ENCODE measurements at places on chromosomes 12 and 14.

- DNase-seq: no peak
These were observed 1106.8 kb downstream of the AACS start for GRCh38 chr12:126171937-126172559.

DNA sequence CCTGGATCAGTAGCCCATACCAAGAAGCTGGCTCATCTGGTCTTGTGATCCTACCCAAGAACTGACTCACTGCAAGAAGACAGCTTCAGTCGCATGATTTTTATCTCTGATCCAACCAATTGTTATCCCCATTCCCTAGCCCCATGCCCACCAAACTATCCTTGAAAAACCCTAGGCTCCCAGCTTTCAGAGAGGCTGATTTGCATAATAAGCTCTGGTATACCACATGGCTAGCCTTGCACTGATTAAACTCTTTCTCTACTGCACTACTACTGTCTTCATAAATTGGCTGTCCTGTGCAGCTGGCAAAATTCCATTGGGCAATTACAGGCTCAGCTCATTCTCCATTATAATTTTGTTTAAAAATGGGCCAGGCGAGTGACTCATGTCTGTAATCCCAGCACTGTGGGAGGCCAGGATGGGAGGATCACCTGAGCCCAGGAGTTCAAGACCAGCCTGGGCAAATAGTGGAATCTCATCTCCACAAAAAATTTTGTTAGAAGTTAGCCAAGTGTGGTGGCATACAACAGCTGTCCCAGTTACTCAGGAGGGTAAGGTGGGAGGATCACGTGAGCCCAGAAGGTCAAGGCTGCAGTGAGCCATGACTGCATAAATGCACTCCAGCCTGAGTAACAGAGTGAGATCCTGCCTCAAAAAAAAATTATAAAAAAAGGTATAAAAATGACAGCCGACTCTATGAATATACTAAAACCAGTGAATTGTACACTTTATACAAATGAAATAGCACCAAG lies 76.7 kb upstream of the EIF5 start:
- DNase-seq: no peak

DNA sequence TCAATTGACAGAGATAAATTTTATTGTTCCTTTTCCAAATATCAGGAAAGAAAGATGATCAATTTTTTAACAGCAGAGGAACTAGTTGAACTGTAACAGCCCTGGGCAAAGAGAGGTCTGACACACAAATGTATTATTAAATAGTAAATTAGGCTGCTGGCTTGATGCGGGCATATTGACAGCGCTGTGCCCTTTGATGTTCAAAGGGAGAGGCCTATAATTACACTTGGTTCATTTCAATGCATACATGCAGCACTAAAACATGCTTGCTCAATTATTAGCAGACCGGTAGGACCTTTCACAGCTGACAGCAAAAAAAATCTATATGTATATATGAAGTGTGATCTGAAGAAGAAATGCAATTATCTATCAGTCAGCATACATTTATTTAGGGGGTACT lies 219.8 kb downstream of the SLC2A13 start:
- no peak for DNase-seq

- no peak for DNase-seq
These were observed 60.0 kb downstream of the NCOR2 start for GRCh38 chr12:124507188-124508109.

DNA sequence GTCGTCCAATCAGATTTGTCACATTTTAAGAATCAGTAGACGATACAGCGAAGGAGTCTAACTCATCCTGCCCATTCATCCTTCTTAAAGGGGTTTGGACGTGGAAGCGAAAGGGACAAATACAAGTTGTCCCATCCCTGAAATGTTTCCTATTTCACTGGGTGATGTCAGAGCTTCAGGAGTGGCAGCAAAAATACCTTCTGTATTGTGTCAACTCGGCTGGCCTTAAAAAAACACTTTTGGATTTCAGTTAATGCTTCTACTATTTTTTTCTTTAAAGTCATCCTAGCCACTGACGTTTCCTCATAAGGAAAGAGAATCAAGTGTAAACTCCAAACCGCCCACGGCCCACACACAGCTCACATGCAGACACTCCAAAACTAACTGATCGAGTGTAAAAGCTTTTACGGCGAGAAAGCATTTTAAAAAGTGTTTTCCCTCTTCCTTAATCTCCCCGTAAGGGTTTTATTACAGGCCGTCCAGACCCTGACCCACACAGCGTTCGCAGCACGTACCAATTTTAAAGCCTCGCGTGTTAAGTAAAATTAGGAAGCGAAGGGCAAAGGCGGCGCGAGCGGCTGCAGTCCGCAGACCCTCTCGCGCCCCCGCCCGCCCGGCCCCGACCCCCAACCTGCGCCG lies 593 bp downstream of the CFL2 start:
- DNase-seq: peak; percentile 40
